Trophoblast cell (in vitro differentiated cells and primary cell): ENCODE measurements at places on chromosomes 2 and 18.

DNA sequence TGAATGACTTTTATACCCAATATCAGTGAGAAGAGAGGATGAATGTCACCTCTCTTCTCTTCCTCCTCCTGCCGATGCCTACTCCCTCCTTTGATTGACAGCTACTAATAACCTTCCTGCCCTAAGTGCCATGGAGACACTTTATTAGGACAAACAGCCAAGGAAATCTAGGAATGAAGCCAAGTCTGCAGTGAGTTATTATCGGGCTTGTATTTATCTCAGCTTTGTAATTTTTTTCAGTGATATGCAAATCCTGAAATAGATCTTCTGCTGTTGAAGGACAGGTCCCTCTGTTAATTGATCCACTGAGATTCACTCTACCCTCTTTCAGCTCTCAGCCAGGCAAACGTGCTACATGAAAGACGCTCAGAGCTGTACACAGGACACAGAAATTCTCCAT, 686.7 kb downstream of the TMEM182 start:
- DNase-seq: no peak
- no peak overlapping the region for H3K27ac ChIP-seq
- H3K4me3 ChIP-seq: no peak overlapping the region
- no peaks in the 10 kb centered on the region for H3K4me1 ChIP-seq
- H3K36me3 ChIP-seq: no peaks in the 10 kb centered on the region
- H3K27me3 ChIP-seq: no peaks in the 10 kb centered on the region

DNA sequence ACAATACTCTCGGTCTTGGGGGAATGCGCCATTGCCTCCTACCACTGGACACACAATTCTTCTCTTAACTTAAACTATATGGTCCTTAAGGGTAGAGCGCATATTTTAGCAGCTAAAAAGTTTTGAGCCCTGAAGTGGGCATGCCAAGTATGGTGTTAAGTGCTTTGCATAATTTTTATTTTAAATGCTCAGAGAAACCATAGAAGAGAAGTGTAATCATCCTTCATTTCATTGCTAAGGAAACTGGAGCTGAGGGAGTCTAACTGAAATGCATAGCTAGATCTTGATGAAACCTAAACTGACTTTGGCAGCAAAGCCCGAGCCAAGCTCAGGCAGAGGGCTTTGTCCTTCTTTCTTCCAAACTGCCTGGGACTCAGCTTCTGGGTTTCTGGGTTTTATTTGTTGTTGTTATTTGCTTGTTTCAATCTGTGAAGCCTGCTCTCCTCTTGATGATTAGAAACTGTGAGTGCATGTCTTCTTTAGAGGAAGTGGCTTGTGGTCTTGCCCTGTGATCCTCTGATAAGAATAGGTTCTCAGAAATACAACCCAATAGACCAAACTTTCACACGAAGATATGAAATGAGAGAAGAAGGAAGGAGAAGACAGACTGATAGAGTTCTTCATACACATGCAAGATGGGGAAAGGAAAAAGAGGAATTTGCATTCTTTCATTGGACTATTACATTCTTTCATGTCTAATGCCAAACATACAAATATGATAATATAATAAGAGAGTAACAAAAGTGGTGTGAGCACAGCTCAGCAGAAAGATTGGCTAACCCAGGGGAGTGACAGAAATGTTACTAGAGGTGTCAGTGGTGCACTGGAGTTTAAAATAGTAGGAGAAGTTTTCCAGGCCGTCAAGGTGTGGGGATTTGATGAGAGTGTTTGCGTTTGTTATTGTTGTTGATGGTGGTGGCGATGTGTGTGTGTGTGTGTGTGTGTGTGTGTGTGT, 7.5 kb upstream of the RNF144A start:
- H3K27me3 ChIP-seq: no peaks in the 10 kb centered on the region
- H3K36me3 ChIP-seq: no peaks in the 10 kb centered on the region
- no peak overlapping the region for H3K27ac ChIP-seq
- H3K4me3 ChIP-seq: no peak overlapping the region
- DNase-seq: no peak

GRCh38 chr2:182933629-182934028, 67.2 kb upstream of the FRZB start:
- peaks cover 10% of the 10 kb centered on the region for H3K36me3 ChIP-seq
- no peak overlapping the region for H3K27ac ChIP-seq
- no peaks in the 10 kb centered on the region for H3K27me3 ChIP-seq
- no peak for DNase-seq
- no peaks in the 10 kb centered on the region for H3K4me1 ChIP-seq

DNA sequence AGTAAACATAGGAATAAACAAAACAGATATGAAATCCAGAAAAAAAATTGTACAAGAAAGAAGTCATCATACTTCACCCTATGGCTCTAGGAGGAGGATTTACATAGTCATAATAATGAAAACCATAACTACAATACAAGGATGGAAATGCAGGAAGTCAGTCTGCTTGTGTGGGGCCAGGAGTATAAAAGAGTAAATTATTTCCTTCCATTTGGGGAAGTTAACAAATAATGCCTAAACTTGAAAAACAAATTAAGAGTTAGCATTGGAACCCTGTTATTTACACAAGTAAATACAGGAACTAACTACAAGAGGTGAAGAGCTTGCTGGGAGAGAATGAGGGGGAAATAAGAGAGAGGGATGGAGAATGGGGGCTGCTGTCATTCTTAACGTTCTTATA, 15.4 kb downstream of the TMEM163 start:
- H3K36me3 ChIP-seq: no peaks in the 10 kb centered on the region
- H3K27ac ChIP-seq: no peak overlapping the region
- H3K27me3 ChIP-seq: no peaks in the 10 kb centered on the region
- no peak for DNase-seq

- no peaks in the 10 kb centered on the region for H3K27me3 ChIP-seq
- DNase-seq: no peak
- no peaks in the 10 kb centered on the region for H3K36me3 ChIP-seq
- H3K4me3 ChIP-seq: no peak overlapping the region
- H3K27ac ChIP-seq: no peak overlapping the region
- H3K4me1 ChIP-seq: no peaks in the 10 kb centered on the region
These were observed 48.4 kb downstream of the ATP8B1 start for GRCh38 chr18:57754577-57755338.

GRCh38 chr2:31563273-31563839, 17.4 kb downstream of the SRD5A2 start:
- no peaks in the 10 kb centered on the region for H3K4me1 ChIP-seq
- DNase-seq: no peak
- no peaks in the 10 kb centered on the region for H3K36me3 ChIP-seq
- no peak overlapping the region for H3K27ac ChIP-seq
- no peaks in the 10 kb centered on the region for H3K27me3 ChIP-seq

DNA sequence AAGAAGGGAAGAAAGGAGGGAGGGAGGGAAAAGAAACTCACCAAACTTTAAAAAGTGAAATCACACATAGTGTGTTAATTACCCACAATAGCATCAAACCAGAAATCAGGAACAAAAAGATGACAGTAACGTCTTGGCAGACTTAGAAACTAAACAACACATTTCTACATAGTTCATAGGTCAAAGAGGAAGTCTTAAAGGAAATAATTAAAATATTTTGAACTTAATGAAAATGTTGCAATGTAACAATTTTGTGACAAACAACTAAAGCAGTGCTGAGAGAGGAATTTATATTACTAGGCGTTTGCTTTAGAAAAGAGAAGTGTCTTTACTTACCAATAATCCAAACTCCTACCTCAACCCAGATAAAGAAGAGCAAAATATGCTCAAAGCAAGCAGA, 505.0 kb upstream of the ID2 start:
- H3K36me3 ChIP-seq: no peaks in the 10 kb centered on the region
- DNase-seq: peak; percentile 11
- no peak overlapping the region for H3K27ac ChIP-seq
- no peak overlapping the region for H3K4me3 ChIP-seq

GRCh38 chr2:173962031-173962430, 3.1 kb downstream of the SP3 start:
- no peak overlapping the region for H3K27ac ChIP-seq
- H3K4me1 ChIP-seq: peaks cover 2% of the 10 kb centered on the region
- no peak overlapping the region for H3K4me3 ChIP-seq
- H3K36me3 ChIP-seq: peaks cover 1% of the 10 kb centered on the region
- no peak for DNase-seq

- no peak overlapping the region for H3K27ac ChIP-seq
- no peak for DNase-seq
- H3K4me3 ChIP-seq: no peak overlapping the region
- no peaks in the 10 kb centered on the region for H3K4me1 ChIP-seq
- no peaks in the 10 kb centered on the region for H3K36me3 ChIP-seq
- H3K27me3 ChIP-seq: no peaks in the 10 kb centered on the region
These were observed 208.1 kb downstream of the NCKAP5 start for GRCh38 chr2:133360190-133360589.

- no peak overlapping the region for H3K27ac ChIP-seq
- H3K27me3 ChIP-seq: no peaks in the 10 kb centered on the region
- no peaks in the 10 kb centered on the region for H3K36me3 ChIP-seq
- peaks cover 7% of the 10 kb centered on the region for H3K4me1 ChIP-seq
- peak; percentile 86 for DNase-seq
These were observed 46.0 kb downstream of the ARHGEF33 start for GRCh38 chr2:38935568-38936172.

GRCh38 chr18:49061239-49061990, 110.7 kb upstream of the SMAD7 start:
- H3K4me3 ChIP-seq: no peak overlapping the region
- H3K27me3 ChIP-seq: no peaks in the 10 kb centered on the region
- no peaks in the 10 kb centered on the region for H3K4me1 ChIP-seq
- DNase-seq: no peak

DNA sequence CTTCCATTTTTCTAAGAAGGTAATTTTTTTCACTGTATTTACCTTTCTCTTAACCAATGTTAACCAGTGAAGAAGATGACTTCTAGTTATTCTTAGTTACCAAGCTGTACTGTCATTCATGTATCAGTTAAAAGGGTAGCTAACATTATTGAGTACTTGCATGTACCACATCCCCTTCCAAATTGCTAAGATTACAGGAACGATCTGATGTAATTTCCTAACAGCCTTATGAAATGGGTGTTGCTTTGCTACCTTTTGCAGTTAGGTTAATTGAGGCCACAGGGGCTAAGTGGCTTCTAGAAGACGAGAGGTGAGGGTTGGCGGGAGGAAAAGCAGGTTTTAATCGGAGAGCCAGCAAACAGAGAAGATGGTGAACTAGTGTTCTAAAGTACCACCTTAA, 1.8 kb upstream of the SULT6B1 start:
- H3K36me3 ChIP-seq: no peaks in the 10 kb centered on the region
- no peak overlapping the region for H3K27ac ChIP-seq
- H3K4me3 ChIP-seq: no peak overlapping the region
- DNase-seq: no peak
- H3K27me3 ChIP-seq: no peaks in the 10 kb centered on the region

GRCh38 chr2:200086911-200087310, 131.5 kb downstream of the MAIP1 start:
- no peaks in the 10 kb centered on the region for H3K36me3 ChIP-seq
- no peaks in the 10 kb centered on the region for H3K4me1 ChIP-seq
- no peak overlapping the region for H3K4me3 ChIP-seq
- no peak overlapping the region for H3K27ac ChIP-seq
- no peaks in the 10 kb centered on the region for H3K27me3 ChIP-seq

DNA sequence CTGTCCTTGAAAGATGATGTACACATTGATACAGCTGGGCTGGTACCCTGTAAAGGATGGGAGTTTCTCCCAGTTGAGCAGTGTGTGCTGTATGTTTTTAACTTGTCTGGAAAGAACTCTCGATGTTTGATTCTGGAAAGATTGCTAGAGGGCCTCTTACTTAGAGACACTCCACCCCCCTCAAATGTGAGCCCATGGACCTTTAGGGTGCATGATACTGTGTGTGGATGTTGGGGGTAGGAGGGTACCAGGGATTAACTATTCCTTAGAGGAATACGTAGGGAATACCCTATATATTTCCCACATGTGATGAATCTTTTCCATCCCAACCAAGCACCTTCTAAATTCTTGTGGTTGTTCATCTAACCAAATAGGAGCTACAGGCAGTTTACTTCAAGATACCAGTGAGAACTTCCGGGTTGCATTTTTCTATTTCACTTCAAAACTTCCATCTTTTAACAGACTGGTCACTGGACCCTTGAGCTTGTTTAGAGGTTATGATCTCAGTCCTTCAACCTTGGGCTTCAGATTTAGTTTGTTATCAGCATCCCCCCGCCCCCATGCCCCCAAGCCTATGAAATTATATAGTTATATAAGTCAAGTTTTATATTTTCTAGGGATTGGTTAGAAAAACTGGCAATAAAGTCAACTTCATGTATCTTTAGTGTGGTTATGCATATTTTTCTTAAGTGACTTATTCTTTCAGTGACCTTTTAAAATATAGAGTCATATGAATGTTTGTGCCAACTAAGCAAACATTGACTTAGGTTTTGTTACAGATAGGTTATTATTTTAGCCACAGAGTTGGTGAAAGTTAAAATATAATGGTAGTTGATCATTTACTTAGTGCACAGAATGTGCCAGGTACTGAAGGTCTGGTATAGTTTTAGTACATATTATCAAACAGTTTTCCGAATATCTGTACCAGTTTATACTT, 18.2 kb downstream of the AFTPH start:
- DNase-seq: no peak
- H3K27ac ChIP-seq: no peak overlapping the region
- no peak overlapping the region for H3K4me3 ChIP-seq
- no peaks in the 10 kb centered on the region for H3K36me3 ChIP-seq

DNA sequence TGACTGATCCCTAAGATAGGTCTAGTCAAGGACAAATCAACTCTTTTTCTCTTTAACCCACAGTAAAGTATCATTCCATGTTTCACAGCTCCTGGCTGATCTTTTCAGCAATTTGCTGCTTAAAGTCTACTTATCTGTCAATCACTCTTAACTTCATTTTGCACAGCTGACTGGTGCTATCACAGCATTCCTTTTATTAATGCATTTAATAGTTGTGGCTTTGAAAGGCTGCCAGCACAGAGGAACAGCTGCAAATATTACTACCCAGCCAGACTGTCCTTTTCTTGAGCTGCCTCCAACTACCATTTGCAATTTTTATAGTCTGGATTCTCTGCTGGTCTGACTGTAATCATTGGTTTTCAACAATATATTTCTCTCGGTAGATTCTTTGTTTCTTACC, 303.5 kb downstream of the STK39 start:
- H3K4me3 ChIP-seq: no peak overlapping the region
- H3K27me3 ChIP-seq: no peaks in the 10 kb centered on the region
- H3K4me1 ChIP-seq: no peaks in the 10 kb centered on the region
- no peaks in the 10 kb centered on the region for H3K36me3 ChIP-seq

- no peak overlapping the region for H3K4me3 ChIP-seq
- no peaks in the 10 kb centered on the region for H3K36me3 ChIP-seq
- H3K27ac ChIP-seq: no peak overlapping the region
- no peaks in the 10 kb centered on the region for H3K27me3 ChIP-seq
These were observed 230.7 kb downstream of the TMX3 start for GRCh38 chr18:68484241-68484640.

GRCh38 chr2:168912901-168913369, 11.8 kb downstream of the G6PC2 start:
- H3K4me1 ChIP-seq: no peaks in the 10 kb centered on the region
- H3K27ac ChIP-seq: no peak overlapping the region
- no peak overlapping the region for H3K4me3 ChIP-seq
- H3K36me3 ChIP-seq: no peaks in the 10 kb centered on the region
- DNase-seq: no peak
- no peaks in the 10 kb centered on the region for H3K27me3 ChIP-seq

GRCh38 chr18:22031611-22032010, 137.8 kb upstream of the GATA6 start:
- H3K36me3 ChIP-seq: no peaks in the 10 kb centered on the region
- no peaks in the 10 kb centered on the region for H3K27me3 ChIP-seq
- H3K27ac ChIP-seq: no peak overlapping the region
- DNase-seq: no peak
- peaks cover 8% of the 10 kb centered on the region for H3K4me1 ChIP-seq
